Epithelial cell of proximal tubule (primary cell): ENCODE measurements at places on chromosomes 7 and 10.

GRCh38 chr10:117005026-117005526 lies at the start of gene SHTN1:
TSS of gene SHTN1 (minus strand) at chr10:117005187. CDS start at chr10:117005079, 108 bp downstream.
- no peak for DNase-seq

DNA sequence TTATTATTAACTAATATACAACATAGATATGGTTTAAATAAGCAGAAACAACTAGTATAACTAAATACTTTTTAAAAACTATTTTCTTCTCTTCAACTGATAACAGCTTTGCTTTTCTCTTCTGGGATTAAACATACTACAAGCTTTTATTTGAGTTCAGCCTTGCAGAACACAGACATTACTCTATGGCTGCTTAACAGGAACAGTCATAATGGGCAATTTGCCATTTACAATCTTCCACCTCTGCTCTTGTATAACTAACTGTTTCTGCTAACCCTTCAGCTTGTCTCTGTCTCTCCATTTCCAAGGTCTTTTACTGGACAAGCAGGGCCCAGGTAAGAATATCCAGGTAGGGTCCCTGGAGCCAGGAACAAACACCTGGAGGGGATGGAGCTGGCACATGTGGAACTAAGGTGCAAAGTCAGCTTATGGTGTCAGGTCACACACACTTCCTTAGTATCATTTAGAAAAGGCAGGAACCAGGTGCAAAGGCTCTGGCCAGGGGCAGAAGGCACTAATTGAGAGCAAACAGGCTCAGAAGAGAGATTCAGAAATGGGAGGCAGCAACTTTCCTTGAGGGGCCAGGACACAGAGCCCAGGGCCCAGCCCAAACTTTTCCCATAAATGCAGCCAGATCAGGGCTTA lies 93.1 kb downstream of the STRA8 start:
- peak; percentile 69 for DNase-seq

DNA sequence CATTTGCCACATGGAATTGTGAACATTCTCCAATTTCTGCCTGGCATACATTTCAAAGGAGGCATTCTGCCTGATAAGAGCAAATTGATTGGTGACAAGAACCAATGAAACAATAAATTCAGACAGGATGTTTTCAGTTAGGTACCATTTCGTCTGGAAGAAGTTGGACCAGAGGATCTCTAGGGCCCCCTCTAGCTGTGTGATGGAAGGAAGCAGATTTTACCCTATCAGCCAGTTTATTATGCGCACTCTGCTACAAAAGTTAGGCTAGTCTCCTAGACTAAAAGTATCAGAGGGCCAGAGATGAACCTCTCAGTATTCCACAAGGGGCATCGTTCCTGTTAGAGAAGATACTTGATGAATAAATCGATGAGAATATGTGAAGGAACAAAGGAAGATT lies 118.0 kb downstream of the BUB3 start:
- DNase-seq = no peak

DNA sequence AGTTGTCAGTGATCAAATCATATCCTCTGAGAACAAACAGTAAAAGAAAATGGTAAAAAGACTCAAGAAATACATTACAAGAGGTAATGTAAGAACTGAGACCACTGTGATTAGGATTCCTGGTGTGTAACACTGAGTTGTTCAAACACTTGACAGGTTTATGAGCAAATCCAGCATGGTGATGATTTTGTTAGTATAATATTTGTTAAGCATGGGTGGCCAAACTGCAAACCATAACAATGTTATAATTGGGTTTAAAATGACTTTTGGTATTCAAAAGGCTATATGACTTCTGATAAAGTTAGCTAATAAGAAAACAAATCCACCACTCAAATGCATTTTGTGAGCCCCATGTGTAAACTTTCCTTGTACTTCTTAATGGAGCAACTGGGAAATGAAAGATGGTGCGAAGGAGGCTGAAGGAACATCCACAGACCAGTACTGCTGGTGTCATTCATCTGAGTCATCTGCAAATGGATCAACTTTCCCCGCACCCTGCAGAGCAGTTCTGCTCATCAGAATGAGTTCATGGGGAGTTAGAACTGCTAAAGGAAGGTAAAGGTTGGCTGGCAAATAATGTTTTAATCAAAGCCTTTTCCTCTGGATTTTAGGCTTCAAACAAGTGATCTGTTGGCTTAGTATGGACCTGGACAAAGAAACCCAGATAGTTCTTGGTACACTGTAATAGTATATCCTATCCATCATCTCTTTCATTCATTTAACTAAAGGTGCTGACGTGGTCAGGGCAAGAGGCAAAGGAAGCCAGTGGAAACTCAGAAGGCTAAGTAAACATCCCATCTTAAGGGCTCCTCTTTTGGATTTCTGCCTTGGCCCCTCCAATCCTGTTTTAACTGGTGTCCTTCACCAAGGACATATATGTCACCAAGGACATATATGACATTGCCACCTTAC lies 45.0 kb downstream of the AFAP1L2 start:
- DNase-seq = no peak

GRCh38 chr7:24227068-24227467 lies 56.9 kb upstream of the NPY start:
- DNase-seq = no peak

DNA sequence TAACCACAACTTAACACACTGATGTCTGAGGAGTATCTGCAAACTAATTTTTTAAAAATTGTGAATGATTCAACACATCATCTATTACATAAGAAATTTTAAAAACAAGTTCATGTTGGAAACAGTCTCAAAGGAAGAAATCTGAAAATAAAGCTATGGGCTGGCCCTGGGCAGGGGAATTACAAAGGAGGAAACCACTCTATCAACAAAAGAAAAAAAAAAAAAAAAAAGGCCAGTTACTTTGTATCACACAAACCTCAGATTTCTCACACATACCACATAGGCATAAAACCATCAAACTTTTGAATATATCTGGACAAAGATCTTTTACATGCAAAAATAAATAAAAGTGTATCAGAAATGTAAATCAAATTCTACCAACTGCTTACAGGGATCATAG lies 20.8 kb downstream of the TIAL1 start:
- DNase-seq = no peak

- DNase-seq = no peak
Observed at GRCh38 chr7:27973625-27974024, 207.0 kb downstream of the JAZF1 start.

DNA sequence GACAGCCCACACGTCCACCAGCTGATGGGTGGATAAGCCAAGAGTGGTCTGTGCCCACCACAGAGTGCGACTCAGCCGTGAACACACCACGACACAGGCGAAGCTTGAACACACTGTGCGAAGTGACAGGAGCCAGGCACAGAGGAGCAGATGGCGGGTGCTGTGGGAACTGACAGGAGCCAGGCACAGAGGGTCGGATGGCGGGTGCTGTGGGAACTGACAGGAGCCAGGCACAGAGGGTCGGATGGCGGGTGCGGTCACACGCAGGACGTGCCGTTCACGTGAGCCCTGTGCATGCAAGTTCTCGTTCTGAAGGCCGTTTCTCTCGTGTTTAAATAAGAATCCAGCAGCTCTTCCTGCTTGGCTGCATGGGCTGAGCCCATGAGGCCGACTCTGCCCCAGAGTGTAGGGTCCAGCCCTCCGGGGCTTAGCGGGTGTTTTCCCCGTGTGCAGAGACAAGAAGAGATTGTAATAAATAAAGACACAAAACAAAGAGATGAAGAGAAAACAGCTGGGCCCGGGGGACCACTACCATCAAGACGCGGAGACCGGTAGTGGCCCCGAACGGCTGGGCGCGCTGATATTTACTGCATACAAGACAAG lies 5.9 kb upstream of the ADAP1 start:
- no peak for DNase-seq

DNA sequence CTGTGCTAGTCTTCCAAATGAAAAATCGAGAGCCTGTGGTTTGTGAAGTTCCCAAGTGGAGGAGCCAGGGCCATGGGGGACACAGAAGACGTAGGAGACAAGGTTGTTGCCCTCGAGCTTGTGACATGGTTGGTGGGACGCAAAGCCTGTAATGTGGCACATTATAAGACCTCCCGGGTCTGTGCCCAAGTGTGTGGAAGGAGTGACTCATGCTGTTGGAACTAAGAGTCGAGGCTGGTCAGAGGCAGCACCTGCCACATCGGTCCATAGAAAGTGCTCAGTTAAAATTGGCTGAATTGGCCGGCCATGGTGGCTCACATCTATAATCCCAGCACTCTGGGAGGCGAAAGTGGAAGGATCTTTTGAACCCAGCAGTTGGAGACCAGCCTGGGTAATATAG lies 27.0 kb upstream of the PODXL start:
- no peak for DNase-seq

DNA sequence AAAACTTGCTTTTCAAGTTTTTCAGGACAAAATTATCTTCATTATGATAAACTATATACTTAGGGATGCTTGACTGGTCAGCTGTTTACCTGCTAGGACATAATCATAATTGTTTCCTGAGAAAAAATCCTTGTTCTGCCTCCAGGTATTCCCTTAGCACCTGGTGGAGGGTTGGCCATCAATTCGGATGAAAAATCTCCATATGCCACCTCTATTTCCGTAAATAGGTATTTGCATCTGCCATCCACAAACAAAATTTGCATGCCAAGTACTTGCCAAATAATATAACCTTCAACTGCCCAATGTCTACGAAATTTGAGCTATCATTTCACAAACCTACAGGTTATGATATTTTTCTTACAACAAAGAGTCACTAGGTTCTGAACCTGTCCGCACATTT lies 126.2 kb downstream of the RNF133 start:
- DNase-seq = no peak

DNA sequence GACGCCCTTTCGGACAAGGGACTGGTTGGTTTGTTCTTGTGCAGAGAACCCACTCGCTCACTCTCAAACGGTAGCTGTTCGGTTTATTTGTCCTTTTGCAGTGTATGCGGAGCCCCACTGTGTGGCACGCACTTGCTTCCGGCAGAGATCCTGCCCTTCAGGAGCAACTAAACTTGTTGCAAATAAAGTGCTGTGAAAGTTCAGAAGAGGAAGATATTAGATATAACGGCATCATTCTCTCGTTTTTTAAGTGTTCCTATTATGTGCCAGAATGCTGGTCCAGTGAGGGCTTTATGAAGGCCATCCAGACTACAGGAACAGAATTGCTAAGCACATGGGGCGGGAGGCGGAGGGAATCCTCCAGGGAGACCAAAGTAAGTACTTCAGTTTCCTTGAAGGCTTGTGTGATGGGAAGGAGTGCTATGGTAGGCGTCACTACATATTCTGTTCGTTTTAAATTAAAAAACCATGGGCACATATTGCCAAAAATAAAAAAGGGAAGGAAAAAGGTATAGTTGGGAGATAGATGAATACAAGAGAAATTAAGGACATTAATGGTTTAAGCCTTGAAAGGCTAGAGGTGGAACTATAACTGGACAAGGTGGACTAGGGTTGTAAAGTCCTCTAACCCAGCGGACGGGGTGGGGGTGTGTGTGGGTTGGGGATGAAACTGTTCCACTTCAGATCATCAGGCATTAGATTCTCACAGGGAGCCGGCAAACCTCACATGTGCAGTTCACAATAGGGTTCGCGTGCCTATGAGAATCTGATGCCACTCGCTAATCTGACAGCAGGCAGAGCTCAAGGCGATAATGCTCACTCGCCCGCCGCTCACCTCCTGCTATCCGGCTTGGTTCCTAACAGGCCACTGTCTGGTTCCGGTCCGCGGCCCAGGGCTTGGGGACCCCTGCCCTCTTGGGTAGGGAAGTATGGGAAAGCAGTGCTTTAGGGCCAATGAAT lies 704 bp upstream of the ERLIN1 start:
- no peak for DNase-seq

GRCh38 chr10:30032125-30032524 lies 27.3 kb downstream of the JCAD start:
- no peak for DNase-seq

DNA sequence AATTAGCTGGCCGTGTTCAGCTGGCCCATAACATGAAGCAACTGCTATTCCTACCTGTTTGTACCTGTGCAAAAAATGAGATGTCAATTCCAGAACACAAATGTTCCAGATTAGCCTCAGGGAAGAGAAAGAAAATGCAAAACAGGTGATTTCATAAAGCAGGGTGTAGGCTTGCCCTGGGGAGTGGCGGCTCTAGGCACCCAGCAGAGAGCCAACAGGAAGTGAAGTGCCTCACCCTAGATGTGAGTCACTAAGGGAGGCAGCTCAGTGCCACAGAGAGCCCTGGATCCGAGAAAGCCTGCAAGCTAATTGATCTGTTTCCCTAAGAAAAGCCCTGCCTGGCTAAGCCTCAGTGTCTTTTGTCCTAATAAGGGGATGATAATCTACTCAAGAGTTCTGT lies 240.0 kb downstream of the ARHGAP21 start:
- no peak for DNase-seq

GRCh38 chr10:129854796-129855705 lies 109.0 kb downstream of the EBF3 start:
- DNase-seq = no peak

- no peak for DNase-seq
Observed at GRCh38 chr10:14681305-14681704, 93.4 kb downstream of the FAM107B start.

- no peak for DNase-seq
Observed at GRCh38 chr7:36787933-36788378, 63.7 kb upstream of the AOAH start.

GRCh38 chr7:66043681-66044497 lies 31.7 kb upstream of the ASL start:
- DNase-seq = no peak

DNA sequence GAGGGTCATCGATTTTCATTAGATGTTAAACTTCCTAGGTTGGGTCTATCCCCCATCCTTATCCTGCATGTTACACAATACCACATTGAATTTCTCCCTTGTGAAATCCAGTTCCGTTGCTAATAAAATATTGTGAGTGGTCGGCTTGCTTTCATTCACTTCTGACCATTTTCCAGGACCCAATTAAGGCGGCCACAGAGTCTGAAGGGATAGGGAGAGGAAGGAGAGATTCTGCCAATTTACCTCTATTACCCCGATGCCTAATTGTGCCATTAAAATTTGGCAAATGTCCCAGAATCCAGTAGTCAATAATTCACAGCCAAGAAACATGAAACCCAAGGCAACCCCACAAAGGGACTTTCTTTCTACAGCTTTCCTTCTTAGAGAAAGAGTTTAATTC lies 129.9 kb downstream of the IPMK start:
- peak; percentile 30 for DNase-seq

- DNase-seq = no peak
Observed at GRCh38 chr7:4010061-4010605, 672.0 kb upstream of the FOXK1 start.

DNA sequence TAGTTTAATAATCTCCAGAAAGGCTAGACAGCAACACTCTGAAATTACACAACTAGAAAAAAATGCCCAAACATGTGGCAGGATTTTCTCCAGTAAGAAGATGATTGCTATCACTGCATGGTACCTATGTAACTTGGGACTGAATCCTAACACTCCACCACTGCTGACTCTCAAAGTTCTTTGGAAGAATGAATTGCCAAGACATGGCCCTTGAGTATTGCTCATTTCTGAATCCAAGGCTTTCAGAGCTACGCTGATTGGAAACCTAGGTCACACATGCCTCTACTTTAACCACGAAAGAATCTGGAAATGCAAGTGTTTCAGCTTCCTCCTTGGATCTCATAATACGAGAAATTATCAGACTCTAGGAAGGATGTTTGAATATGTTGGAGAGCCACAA lies 167.5 kb upstream of the CELF2 start:
- DNase-seq = no peak
